ENCODE measurements at places on chromosomes 16 and 17. TPM values are rescaled to one million over a fixed set of nuclear protein-coding genes. Genes with fewer than 3 reads are reported as not detected.

PRR35 gene
- not detected for total RNA-seq

RNF167 gene
- total RNA-seq: 12.8 TPM

FTO gene
- total RNA-seq: 151 TPM

TNFRSF12A gene
- 1.2 TPM for total RNA-seq

HAS3 gene
- total RNA-seq: 8.1 TPM

SEZ6 gene
- total RNA-seq: 57.3 TPM

Data from temporal lobe (tissue), 4 donors.